IMR-90 (cell line): ENCODE measurements at places on chromosomes 11 and 22. TPM values are rescaled to one million over a fixed set of nuclear protein-coding genes. Genes with fewer than 3 reads are reported as not detected.

The PHOX2A gene
- not detected in 2 replicates for polyA plus RNA-seq

The OR52J3 gene
- not detected in 2 replicates for polyA plus RNA-seq

The PYGM gene
- 0.21 and 0.46 TPM in 2 replicates for polyA plus RNA-seq

The CAVIN3 gene
- 185 and 241 TPM in 2 replicates for polyA plus RNA-seq

The TSSK2 gene
- polyA plus RNA-seq = not detected in 2 replicates

The KDM4E gene
- polyA plus RNA-seq = not detected in 2 replicates

The MPZL2 gene
- polyA plus RNA-seq = not detected in 2 replicates

The DNAL4 gene
- 12.1 and 14.2 TPM in 2 replicates for polyA plus RNA-seq

The NUP50 gene
- polyA plus RNA-seq = 10.3 and 12.8 TPM in 2 replicates

GRCh38 chr11:117374316-117375055 lies 46.8 kb downstream of the CEP164 start:
- no peak for DNase-seq

GRCh38 chr11:92302770-92303169 lies 78.2 kb downstream of the FAT3 start:
- DNase-seq = peak; percentile 18

DNA sequence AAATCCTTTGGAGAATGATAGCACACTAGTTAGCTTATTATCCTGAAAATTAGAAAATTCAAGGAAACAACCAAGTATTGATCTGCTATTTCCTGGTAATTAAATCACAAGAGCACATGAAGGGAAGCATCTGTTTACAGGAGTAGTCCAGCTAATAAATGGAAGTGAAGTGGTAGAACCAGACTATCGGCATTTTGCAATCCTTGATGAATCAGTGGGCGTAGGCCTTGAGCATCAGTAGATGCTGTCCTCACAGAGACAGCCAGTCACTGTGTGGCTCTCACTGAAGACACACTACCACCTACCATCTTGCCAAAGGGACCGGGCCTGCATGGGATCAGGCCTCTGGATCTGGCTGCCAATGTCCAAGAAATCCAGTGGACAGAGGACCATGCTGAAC lies 69.8 kb downstream of the FBLN1 start:
- DNase-seq = no peak

- peak; percentile 16 for DNase-seq
Measured at GRCh38 chr22:30565341-30565740, 9.1 kb downstream of the GAL3ST1 start.

DNA sequence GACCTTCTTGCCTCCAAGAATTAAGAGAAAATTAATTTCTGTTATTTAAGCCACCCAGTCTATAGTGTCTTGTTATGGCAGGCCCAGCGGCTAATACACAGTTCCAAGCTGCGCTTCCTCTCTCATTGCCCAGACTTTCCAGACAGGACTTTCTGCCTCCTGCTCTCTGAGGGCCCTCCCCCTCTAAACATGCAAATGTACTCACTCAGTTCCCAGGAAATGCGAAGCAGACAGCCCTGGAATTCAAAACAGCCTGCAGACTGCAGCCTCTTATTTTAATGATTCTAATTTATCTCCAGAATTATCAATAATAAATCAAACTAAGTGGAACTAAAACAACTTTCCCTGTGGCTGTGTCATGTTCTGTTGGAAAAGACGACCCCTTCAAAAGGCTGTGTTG lies 115.5 kb upstream of the ISX start:
- no peak for DNase-seq

DNA sequence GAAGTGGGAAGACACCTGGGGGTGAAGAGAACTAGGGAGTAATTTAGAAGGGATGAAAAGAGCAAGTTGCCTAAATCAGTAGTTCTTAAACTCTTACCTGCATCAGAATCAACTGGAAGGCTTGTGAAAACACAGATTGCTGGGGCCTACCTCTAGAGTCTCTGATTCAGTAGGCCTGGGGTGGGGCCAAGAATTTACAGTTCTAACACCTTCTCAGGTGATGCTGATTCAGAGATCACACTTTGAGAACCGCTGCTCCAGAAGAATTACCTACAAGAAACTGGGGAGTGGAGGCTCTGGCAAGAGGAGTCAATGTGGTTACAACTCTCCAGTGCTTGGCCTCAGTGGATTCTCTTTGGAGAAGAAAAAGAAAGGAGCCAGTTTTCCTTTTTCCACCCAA lies 128.7 kb downstream of the C11orf58 start:
- no peak for DNase-seq

DNA sequence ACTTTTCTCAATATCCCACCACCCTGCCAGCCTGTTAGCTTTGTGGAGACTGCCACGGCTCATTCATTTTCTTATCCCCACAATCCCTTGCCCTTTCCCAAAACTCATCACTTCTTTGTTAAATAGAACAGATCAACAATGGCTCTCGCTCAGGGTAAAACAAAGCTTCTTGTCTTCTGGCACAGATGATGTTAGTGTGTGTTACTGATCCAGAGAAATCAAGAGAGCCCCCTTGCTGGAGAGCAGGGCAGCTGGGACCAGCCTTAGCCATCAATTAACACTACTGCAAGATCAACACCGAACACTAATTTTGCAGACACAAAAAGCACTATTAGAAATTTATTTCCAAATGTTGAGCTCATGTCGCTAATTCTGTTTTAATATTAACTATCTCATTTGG lies 420.9 kb downstream of the TENM4 start:
- no peak for DNase-seq

DNA sequence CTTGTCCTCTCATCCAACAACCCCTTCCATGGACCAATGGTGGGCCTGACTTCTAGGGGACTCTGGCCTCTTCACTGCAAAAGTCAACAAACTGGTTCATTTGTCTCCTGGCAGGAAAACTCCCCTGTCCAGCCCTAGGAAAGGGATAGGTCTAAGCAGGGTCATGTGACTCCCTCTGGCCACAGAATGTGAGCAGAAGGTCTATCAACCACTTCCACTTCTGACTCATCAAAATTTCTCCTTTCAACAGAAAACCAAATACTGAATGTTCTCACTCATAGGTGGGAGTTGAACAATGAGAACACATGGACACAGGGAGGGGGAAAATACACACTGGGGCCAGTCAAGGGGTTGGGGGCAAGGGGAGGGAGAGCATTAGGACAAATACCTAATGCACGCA lies 1.3 kb upstream of the ISX start:
- no peak for DNase-seq

DNA sequence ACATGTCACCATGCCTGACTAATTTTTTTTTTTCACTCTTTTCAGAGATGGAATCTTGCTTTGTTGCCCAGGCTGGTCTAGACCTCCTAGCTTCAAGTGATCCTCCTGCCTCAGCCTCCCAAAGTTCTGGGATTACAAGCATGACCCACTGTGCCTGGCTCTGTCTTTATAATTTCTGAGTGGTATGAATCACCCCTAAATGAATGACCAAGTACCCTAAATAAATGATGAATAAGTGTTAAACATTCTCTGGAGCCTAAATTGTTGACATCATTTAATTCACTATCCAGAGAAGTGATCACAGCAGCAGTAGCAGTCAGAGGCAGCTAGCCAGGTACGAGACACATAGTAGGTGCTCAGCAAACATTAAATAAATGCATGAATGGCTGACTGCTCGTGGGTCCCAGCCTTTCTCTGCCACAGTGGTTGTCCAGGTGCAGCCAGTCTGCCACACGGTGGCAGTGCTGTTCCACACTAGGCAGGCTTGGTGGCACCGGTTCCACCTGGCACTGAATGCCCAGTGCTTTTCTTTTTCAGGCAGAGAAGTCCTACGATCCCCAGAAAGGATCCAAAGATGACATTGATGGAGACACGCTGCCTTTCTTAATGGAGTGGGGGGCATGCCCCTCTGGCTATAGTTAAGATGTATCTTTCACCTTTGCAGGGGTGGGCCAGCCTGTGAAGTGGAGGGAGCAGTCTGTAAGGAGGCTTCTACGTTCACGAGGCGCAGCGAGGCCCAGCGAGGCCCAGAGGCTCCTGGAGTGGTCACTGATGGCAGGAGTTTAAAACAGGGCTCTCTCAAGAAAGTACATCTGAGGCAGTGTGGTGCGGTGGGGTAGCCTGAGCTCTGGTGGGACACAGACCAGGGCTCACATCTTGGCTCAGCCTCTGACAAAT lies 8.7 kb upstream of the TTC12 start:
- peak; percentile 51 for DNase-seq

DNA sequence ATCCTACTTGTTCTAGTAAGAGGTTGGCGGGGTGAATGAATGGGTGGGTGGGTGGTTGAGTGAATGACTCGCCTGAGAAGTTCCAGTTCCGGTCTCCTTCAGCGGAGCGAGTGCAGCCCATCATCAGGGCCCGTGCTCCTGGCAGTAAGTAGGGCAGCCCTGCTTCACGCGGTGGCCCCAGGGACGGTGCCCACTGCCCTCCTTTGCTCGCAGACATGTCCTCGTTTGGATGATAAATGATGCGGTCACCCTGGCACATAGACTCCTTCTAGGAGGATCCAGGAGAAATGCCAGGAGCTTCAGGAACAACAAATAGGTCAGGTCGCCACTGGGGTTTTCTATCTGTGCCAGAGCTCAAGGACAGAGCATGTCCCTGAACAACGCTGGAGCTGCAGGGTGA lies 370.8 kb downstream of the CTTN start:
- DNase-seq = no peak

GRCh38 chr22:40235308-40235707 lies 57.6 kb downstream of the TNRC6B start:
- no peak for DNase-seq

- peak; percentile 81 for DNase-seq
Measured at GRCh38 chr11:8810540-8811301, 100.3 kb upstream of the AKIP1 start.

- DNase-seq = peak; percentile 40
Measured at GRCh38 chr22:29916007-29916544, 33.1 kb downstream of the MTMR3 start.

- peak; percentile 43 for DNase-seq
Measured at GRCh38 chr11:65576867-65577755, 1.3 kb downstream of the EHBP1L1 start.

GRCh38 chr22:38513063-38513462 lies 7.0 kb upstream of the DDX17 start:
- no peak for DNase-seq

- no peak for DNase-seq
Measured at GRCh38 chr11:131447277-131447815, 76.9 kb downstream of the NTM start.

- no peak for DNase-seq
Measured at GRCh38 chr11:134609361-134610115, 197.5 kb upstream of the B3GAT1 start.

DNA sequence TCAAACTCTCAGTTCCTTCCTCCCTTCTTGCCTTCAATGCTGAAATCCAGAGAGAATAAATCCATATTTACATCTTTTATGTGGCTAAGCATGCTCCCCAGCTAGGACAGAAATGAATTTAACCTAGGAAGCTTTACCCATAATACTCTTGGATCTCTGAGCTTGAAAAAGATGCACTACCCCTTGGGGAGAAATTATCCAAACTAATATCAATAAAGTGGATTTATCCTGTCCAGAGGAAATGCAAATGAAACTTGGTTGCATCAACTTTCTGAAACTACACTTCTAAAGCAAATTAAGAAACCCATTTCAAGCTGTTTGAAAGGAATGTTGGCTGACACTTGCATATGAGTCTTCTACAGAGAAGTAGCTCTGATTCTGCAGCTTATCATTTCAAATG lies 347.9 kb downstream of the TTC28 start:
- no peak for DNase-seq

DNA sequence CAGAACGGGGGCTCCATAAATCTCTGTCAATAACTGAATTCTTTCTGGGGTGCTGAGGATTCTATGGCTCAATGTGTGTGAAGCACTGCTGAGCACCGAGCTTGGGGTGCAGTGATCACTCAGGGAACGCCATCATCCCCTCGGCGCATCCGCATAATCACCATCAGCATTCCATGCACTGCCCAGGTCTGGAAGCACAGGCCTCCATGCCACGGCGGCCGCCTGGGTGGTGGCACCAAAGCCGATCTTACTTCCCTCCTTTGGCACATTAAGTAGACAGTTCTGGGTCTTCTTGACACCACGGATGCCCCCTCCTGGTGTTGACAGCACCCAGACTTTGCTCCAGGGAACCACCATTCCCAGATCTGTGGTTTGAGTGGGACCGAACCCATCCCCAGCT lies 15.6 kb downstream of the LTO1 start:
- no peak for DNase-seq

- peak; percentile 69 for DNase-seq
Measured at GRCh38 chr11:44066732-44067141, 667 bp downstream of the ACCS start.

GRCh38 chr11:112292785-112293407 lies 32.2 kb upstream of the PLET1 start:
- peak; percentile 91 for DNase-seq
